ENCODE measurements at places on chromosomes 5 and 9. TPM values are rescaled to one million over a fixed set of nuclear protein-coding genes. Genes with fewer than 3 reads are reported as not detected.
A peak's percentile ranks its signal among the peaks of the same experiment; 100 is the strongest.

- no peak for DNase-seq
Observed at GRCh38 chr5:13945271-13945670, 783 bp upstream of the DNAH5 start.

GRCh38 chr5:96487859-96488258, 54.8 kb upstream of the PCSK1 start:
- DNase-seq = no peak

- DNase-seq = no peak
Observed at GRCh38 chr5:175800656-175801081, 70.7 kb upstream of the CPLX2 start.

- DNase-seq = peak; percentile 88
Observed at GRCh38 chr9:125525921-125526631, 180.9 kb downstream of the MAPKAP1 start.

GRCh38 chr5:16936150-16936988, at the start of gene MYO10:
Gene MYO10 (minus strand): TSS chr5:16936288. CDS start chr5:16935808, 480 bp downstream.
- peak; percentile 90 for DNase-seq

GRCh38 chr9:127163409-127163808, 41.0 kb upstream of the ANGPTL2 start:
- DNase-seq = no peak

DNA sequence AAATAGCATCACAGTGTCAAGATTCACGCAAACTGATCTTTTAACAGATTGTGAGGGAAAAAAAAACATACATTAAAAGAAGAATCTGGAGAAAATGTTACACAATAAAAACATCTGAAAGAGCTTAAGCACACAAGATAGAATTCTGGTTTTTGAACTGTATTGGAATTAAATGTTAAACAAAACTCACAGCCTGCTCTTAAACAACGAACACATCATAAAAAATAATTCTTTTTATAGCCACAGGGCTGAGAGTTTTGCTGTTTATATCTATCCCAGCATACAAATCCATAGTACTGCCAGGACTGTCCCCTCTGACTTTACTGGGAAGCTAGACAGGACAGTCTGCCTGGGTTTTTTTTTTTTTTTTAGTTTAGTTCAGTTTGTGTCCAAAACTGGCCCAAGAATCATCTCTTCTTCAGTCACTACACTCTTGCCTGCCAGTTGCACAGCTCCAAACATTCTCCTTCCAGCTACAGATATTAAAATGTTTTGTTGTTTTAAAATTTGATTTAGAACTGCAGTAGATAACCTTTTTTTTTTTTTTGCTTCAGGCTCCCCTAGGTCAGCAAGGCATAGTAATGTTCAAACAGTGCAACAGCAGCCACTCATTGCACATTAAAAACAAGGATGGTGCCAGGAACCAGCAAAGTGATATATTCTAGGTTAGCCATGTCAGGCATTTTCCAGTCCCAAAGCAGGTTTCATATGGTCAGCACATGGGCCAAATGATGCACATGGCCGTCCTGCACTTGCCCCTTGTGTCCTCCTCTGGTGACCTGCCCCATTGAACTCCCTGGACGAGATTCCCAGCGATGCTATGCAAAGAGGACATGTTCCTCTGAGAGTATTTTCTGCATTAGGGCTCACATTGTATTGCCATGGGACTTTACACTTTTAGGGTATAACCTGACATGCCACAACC, 173.6 kb downstream of the ARL15 start:
- peak; percentile 38 for DNase-seq

Gene PHYHD1
- 26.0 TPM for total RNA-seq

GRCh38 chr9:12670006-12670405, 23.2 kb upstream of the TYRP1 start:
- no peak for DNase-seq

Gene ARID3C
- 0.31 TPM for total RNA-seq

- DNase-seq = no peak
Observed at GRCh38 chr9:29691758-29692407, 2118.6 kb upstream of the C9orf72 start.

Gene SLC36A2
- 3.1 TPM for total RNA-seq

Gene CYLC2
- total RNA-seq = not detected

Gene CDK7
- total RNA-seq = 21.6 TPM

DNA sequence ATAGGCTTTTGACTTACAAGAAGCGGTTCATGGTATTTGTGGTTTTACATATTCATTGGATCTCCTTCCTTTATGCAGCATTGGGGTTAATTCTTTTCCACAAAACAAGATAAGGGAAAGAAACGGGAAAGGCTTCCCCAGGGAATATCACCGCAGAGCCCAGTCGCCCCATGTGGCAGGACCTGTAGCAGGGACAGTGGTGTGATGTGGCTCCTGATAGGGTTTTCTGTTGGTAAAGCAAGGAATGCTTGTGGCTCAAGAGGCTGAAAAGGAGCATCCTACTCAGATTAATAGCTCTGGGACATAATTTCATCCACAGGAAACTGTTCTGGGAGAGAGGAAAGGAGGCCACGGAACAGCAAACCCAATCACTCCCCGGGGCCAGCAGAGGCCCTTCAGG, 699.9 kb downstream of the MTRR start:
- DNase-seq = no peak

Gene GPR151
- not detected for total RNA-seq

- no peak for DNase-seq
Observed at GRCh38 chr5:83285661-83286398, 185.7 kb upstream of the VCAN start.

Gene SPINK7
- total RNA-seq = not detected

Gene ZFP37
- 8.9 TPM for total RNA-seq

DNA sequence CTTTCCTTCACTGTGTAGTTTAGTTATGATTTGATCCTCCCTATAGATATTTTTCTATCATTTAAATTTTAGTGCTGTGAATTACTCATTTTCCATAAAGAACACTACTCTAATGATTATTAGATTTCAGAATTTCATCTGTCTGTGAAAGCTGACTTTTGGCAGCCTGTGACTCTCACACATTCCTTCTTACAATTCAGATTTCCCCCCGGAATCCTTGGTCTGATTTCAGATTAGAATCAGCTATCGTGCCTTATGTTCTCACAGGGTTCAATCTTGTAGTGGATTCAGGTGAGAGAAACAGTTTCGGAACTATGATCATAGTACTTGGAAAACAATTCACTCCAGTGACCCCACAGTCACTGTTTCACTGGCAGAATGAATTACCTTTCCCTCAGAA, 26.2 kb downstream of the ZNF474 start:
- DNase-seq = no peak
